Fibroblast of skin of right biceps (primary cell): ENCODE measurements at places on chromosomes 1 and 21.

DNA sequence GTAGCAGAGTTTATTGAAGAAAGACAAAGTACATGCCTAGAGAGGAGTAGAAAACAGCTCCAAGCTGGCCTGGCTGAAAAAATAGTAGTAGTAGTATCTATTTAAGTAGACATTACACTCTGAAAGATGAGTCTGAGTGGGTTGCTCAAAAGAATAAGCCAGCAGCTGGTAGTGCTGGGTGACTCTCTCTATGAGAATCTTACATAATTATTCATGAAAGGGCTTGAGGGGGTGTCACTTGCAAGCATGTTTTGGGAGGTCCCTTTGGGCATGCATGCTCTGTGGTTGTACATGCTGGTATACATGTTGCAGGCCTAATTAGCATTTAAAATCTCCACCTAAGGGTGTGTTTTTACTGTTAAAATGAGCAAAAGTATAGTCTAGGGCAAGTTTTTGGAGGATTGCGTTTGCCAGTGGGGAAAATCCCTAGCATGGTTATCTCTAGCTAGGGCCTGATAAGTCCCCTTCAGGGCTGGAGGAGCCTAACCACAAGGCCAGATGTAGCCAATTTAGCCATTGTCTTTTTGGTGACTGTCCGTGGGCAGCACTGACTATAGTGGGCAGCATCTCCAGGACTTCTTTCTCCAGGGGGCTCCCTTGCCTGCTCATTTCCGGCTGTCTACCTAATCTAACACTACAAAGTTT lies 11.0 kb upstream of the FCGR2A start:
- no peak for DNase-seq

DNA sequence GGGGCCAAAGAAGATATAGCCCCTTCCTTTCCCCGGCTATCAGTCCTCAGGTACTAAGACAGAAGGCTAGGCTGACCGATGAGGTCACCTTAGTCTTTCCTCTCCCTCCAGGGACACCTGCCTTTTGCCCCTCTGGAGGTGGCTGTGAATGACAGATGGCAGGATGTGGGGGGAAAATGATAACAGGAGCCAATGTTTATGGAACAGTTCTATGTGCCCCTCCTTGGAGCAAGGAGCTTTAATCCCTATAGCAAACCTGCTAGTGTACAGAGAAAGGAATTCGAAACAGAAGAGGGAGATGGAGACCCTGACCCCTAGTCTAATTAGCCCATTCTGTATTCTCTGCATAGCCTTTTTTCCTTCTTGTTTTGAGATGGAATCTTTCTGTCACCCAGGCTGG lies 28.1 kb downstream of the SERINC2 start:
- DNase-seq, result no peak

GRCh38 chr1:98044071-98044697 lies 123.3 kb upstream of the DPYD start:
- no peak for DNase-seq

DNA sequence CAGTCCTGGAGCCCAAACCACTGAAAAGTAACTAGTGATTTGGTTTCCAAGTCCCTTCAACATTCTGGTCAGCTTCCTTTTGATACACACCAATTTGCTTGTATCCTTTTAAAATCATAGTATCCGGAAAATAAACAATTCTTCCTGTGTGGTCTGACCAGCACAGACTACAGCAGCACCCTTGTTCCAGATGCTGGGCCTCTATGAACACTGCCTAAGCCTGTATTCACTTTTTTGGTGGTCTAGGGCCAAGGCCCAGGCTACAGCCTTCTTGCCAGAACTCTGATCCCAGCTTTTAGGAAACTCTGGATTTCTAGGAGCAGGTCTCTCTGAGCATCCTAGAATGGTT lies 801 bp upstream of the DDAH1 start:
- peak; percentile 48 for DNase-seq

DNA sequence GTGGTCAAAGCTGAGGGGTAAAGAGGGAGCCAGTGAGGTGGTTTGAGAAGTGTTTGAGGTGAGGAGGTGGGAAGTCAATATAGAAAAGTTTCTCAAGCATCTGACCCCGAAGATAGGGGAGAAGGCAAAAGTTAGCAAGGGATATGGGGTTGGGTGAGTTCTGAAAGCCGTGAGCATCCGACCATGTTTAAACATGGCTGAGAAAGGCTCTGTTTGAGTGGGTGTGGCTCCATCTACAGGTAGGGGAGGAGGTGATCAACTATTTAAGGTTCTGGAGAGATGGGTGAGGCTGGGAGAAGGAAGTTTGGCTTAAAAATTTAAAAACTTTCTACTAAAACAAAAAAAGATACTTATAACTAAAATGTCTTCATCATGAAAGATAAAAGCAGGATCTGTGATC lies 273.8 kb downstream of the KCNJ6 start:
- DNase-seq, result peak; percentile 7

DNA sequence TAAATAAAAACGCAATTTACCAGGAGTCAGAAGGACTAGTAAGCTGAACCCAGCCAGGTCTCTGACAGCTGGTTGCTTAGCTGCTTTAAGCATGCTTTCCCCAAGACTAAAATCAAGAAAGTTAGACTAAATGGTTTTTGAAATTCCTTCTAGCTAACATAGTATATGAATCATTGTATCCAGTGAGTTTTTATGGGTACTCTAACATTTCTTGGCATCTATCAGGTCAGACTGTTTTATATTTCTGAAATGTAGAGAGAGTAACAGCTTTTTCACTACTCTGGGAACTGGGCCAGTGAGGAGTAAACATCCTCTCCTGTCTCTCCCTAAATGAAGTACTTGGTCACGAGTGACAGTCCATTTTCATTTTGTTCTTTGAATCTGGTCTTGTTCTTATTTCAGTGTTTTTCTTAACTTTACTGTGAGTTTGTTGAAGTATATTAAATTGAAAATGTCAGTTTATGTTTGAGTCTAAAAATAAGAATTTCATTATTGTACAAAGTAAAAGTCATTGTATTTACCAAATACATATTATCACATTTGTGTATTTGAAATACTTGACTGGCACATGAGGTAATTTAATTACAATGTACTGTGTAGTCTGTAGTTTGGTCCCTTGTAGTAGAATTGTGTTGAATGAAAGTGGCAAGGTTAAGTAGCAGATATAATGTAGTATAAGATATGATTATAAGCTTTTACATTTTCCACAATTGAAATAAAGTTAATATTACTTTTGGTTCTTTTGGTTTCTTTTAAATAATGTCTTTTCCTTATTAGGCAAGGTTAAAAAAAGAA lies 47.6 kb downstream of the PKN2 start:
- peak; percentile 94 for DNase-seq

DNA sequence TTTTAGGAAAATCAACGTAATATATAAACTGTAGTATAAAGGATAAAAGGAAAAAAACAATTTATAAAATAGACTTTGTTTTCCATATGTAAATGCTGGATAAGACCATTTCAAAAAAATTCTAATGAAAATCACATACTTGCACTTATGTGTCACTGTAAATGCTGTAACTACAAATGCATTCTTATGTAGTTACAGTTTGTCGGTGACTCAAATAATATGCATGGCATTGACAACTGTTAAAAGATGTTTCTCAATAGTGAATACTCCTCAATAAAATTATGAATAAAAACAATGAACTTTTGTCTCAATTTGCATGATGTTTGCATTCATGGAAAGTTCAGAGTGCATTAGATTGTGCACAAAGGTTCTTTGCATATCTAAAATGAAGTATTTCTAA lies 614.0 kb upstream of the CHRM3 start:
- peak; percentile 75 for DNase-seq

GRCh38 chr1:208438112-208438699 lies 194.0 kb upstream of the PLXNA2 start:
- peak; percentile 50 for DNase-seq

GRCh38 chr1:165114022-165114888 lies 242.3 kb downstream of the LMX1A start:
- DNase-seq, result peak; percentile 58

GRCh38 chr1:30337324-30337620 lies 386.1 kb downstream of the MATN1 start:
- DNase-seq, result no peak

GRCh38 chr1:40899230-40899870 lies 37.2 kb upstream of the CITED4 start:
- DNase-seq, result no peak

- no peak for DNase-seq
These were observed 57.4 kb downstream of the UCK2 start for GRCh38 chr1:165884690-165885304.

DNA sequence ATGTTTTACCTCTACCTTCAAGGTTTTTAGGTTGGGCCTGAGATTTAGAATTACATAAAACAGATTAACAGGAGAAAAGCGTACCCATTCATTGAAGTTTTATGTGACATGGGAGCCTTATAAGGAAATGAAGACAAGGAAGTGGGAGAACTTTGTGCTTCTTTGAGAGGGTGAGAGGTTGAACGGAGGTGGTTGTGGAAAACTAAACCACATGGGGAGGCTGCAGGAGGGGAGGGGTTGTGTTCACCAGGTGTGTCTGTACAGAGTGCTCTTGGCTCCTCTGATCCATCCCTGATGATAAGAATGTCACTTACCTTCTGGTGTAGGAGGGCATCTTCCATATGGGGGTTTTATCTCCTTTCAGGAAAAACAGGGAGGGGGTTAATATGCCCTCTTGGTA lies 2.7 kb downstream of the SLX9 start:
- no peak for DNase-seq

GRCh38 chr1:65416767-65417166 lies 3.7 kb upstream of the LEPR start:
- DNase-seq, result no peak

GRCh38 chr1:3399732-3400131 lies 54.7 kb upstream of the ARHGEF16 start:
- no peak for DNase-seq

DNA sequence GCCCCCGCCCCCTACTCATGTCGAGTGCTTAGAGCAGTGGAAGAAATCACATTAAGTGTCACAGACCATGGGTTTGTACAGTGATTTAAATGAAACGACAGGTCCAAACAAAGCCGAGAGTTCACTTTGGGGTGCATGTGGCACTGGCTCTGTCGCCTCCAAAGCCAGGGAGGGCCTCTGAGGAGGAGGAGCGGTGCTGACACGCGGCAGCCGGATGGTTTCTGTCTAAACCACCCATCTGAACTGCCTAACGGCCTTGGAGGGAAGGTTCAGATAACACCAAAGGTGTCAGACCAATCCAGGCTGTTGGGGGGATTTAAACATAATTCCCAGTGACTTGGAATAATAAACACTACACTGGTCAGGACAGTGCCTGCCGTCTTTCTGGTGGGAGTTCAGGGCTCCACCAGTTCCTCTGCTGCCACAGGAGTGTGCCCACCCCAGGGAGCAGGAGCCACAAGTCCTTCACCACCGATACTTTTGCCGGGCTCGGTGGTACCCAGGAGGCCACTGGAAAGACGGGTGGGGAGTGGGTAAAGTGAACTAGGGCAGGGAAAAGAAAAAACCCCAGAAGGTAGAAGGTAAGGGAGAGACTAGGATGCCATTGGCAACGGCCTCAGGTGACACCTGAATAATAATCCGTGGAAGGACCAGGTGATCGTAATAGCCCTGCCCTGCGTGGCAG lies 78.2 kb downstream of the SLC66A1 start:
- DNase-seq, result no peak

- DNase-seq, result no peak
These were observed 25.5 kb upstream of the PRSS38 start for GRCh38 chr1:227790034-227790400.

DNA sequence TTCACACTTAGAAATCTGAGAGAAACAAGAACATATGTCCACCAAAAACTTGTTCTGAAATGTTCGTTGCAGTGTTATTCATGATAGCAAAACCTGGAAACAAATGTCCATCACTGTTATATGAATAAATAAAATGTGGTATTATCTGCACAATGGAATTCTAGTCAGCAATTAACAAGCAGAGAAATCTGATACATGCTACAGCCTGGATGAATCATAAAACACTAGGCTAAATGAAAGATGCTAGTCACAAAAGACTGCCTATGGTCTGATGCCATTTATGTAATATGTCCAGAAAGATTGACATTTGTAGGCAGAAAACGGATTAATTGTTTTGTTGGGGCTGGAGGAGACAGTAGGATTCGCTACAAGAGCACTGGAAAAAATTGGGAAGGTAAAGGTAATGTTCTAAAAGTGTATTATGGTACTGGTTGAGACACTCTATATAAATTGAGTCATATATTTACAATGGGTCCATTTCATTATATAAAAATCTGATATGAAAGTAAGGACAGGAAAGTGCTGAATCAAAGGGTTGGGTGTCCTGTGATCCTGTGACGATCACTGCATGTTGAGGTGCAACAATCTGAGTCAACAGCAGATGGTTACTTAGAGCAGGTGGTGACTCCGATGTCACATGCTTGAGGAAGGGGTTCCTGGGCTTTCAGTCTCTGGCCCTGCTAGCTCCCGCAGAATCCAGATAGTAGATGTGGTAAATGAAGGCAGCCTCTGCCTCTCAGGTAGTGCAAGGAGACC lies 102.1 kb upstream of the NBPF4 start:
- DNase-seq, result no peak

DNA sequence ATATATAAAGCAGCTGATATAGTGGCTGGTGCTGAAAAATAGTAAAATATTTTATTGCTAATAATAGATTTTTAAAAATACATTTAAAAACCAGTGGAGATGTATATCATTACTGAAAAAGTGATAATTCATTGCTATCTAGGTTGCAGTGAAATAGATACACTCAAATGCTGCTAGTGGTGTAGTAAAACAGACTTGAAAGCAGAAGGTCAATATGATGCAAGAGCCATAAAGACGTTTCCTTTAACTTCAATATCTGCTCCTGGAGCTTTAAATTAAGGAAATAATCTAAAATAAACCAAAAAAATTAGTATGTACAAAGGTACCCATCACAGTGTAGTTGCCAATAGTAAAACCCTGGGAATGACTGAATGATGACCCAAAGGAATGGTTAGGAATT lies 26.2 kb downstream of the RHEX start:
- no peak for DNase-seq

DNA sequence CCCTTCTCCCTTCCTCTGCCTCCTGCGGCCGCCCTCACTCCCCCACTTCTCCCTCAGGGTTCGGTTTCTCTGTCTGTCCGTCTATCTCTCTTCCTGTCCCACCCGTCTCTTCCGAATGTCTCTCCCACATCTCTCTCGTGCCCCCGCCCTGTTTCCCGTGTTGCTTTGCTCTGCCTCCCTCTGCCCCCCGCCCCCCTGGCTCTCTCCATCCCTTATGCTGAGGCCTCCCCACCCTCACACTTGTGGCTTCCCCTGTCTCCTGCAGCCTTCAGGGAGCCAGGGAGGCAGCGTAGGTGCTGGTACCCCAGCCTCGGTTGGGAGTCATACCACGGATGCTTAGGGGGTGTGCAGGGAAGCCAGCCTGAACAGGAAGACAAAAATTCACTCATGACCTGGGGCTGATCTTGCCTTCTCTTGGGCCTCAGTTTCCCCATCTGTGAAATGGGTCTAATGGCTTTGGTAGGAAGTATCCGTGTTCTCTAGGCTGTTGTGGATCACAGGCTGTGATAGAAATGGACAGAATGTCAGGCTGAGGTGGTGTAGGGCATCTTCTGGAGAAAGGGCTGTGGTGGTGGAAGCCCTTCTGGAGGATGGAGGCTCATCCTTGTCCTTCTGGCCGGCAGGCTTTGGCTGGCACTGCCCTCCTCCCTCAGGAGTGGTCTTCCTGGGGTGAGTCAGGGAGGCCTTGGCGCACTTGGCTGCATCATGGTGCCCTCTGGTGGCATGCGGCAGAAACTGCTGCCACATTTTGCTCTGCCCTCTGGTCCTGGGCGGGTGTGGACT lies 55.5 kb downstream of the FOXO6 start:
- peak; percentile 66 for DNase-seq

- DNase-seq, result no peak
These were observed 269.8 kb upstream of the KAZN start for GRCh38 chr1:14328685-14329084.
